ENCODE measurements at places on chromosomes 2 and 18.

- DNase-seq = peak; percentile 36
Measured at GRCh38 chr2:153519257-153519875, 40.8 kb upstream of the RPRM start.

DNA sequence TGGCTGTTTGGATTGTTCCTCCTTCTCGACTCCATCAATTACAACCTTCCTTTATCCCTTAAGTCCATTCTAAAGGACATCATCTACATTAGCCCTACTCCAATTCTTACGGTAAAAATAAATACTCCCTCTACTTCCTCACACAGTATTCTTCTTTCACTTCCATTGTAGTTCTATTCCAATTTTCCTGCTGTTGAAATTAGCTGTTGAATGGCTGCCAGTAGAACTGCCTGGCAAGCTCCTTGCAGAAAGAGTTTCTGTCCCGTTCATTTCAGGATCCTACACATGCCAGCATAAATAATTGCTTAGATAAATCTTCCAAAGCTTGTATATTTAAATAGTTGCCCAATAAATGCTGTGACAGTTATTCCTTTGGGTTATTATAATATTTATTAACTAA is 459.3 kb upstream of the TRIB2 start:
- no peak for DNase-seq

GRCh38 chr2:48145845-48146452 is 239.7 kb upstream of the FBXO11 start:
- peak; percentile 42 for DNase-seq

DNA sequence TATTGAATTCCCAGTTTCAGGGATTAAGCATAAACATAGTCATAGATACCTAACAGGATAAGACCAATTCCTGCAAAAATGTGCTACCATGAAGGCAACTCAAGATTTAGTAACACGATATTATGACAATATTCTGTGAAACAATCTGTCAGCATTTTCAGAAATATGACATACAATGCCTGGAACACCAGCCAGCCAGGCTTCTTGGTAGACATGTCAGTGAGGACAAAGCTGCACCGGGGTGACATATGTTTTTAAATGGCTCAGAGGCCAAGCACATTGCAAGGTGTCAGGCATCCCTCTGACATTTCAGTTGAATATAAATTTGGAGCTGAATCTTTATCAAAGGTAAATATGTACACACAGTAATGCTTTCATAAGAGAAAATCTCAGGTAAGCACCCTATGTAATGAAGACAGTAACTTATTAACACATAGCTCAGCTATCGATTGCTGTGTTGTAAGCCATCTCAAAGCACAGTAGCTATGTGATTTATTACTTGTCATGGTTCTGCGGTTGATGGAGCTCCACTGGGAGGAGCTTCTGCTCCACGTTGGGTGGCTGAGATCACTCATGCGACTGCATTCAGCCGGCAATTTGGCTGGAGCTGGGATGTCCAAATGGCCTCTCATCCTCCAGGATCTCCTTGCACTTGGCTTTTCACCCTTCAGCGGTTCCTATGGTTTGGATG is 31.9 kb upstream of the EML6 start:
- no peak for DNase-seq

DNA sequence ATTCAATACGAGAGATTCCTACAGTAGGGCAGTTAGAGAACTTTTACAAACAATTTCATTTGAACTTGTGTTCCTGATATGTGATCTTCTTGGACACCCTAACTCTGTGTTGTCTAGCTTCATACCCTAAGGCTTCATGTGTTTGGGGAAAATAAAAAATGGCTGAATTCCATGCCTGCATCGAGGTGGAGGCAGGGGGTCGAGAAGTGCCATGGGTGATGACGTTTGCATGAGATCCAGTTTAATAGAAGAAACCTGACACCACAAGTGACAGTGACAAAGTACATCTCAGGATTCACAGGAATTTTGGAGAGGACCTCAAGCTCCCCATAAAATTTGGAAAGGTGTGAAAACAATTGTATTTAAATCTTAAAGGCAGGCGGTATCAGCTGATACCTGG is 169.2 kb upstream of the NABP1 start:
- no peak for DNase-seq

Measured in fibroblast of skin of right quadriceps (primary cell).